Stimulated activated CD8-positive, alpha-beta memory T cell treated with anti-CD3 and anti-CD28 coated beads, Interleukin-4, amount 100 ng/mL, for 4 hours (primary cell): ENCODE measurements at places on chromosomes 3 and 15.

DNA sequence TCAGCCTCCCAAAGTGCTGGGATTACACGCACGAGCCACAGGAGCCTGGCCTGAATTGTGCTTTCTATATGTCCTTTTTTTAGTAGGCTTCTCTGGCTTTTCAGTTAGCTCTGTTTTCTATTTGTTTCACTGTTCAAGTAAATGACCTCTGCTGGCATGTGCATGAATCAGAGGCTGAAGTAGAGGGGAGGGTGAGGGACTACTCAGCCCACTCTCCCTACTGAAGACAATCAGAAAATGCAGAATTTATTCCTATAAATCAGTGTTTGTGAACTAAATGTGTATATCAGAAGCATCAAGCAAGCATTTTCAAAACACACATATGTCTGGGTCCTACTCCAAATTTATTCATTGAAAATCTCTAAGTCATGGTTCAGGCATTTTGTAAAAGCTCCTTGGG is 45.0 kb downstream of the ZMAT3 start:
- DNase-seq = no peak

DNA sequence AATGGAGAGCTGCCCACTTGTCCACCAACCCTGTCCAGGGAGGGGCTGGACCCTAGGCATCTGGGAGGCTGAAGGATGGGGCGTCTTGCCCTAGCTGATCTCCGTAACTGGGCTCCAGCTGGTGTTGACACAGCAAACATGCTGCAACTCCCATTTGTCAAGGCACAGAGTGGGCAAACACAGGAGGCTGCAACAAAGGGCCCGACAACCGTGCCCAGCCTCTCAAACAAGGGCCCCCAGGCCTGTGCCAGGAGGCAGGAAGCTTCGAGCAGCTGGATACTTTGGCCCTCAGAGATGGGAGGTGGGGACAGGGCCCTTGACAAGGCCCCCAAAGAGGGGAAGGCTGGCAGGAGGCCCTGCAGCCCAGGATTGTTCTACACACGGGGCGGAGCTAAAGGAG is 64.2 kb upstream of the TMEM115 start:
- DNase-seq = no peak

- DNase-seq = no peak
Observed at GRCh38 chr15:82870727-82871320, 61.4 kb downstream of the WHAMM start.

- DNase-seq = no peak
Observed at GRCh38 chr3:188232656-188233055, 78.7 kb downstream of the LPP start.
